ENCODE measurements at places on chromosomes 11 and 22.

GRCh38 chr11:100574894-100575769 lies 112.0 kb upstream of the ARHGAP42 start:
- no peak for DNase-seq

- peak; percentile 12 for DNase-seq
These were observed 140.8 kb downstream of the TRPC6 start for GRCh38 chr11:101442936-101443521.

DNA sequence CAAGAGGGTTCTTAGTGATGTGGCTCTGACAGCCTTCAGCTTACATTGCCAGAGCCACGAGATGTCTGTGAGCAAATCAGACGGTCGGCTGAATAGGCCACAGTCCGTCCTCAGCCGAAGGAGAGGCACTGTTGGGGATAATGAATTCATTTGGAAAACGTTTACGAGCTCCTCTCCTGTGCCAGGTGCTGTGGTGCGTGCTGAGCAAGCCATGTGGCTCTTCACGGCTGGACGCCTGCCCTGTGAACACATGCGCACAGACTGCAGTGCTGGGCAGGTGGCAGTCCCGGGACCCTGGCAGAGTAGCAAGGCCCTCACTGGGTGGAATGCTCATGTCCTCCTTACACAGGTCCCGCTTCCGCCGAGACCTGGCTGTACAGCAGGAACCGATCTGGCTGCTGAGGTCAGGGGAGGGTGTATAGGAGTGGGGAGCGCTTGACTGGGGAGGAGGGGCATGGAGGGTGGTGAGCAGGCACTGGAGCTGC lies 6.8 kb downstream of the TBC1D22A start:
- DNase-seq = no peak

- no peak for DNase-seq
These were observed 535.1 kb upstream of the CHORDC1 start for GRCh38 chr11:90757849-90758494.

DNA sequence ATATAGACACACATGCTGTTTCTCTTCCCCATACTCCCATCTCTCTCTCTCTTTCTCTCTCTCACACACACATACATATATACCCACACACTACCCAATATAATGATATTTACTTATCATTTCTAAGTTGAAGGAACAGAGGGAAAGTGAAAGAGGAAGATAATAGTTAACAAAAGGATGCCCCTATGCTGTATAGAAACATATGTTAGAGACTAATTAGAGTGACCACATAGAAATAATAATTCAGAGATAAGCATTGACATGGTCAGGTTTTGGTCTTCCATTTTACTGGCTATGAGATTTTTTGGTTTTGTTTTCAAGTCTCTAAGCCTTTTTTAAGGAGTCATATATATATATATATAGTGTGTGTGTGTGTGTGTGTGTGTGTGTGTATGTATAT lies 445.7 kb upstream of the CHORDC1 start:
- DNase-seq = no peak

- DNase-seq = peak; percentile 62
These were observed 38.0 kb downstream of the EXT2 start for GRCh38 chr11:44133335-44133946.

GRCh38 chr11:64456509-64457320 lies 97.8 kb downstream of the RPS6KA4 start:
- DNase-seq = no peak

- no peak for DNase-seq
These were observed 497.8 kb downstream of the MN1 start for GRCh38 chr22:27303718-27304117.

DNA sequence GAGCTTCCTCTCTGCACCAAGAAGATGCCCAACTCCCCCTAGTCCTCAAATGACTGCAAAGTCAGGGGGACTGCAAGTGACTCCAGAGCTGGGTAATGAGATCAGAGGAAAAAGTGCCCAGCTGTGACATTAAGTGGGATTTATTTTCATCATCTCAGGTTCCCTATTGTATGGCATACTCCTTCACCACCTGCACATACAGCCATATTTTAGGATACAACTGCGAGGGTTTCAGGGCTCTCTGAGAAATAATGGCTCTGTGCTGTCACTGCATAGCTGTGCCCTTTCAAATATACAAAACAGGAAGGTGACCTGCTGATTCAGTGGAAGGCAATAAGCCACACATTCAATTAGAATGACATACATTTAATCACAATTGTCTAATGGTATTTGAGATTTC lies 45.6 kb upstream of the PLET1 start:
- no peak for DNase-seq

GRCh38 chr11:117315285-117316196 lies 515 bp downstream of the BACE1 start:
- no peak for DNase-seq

DNA sequence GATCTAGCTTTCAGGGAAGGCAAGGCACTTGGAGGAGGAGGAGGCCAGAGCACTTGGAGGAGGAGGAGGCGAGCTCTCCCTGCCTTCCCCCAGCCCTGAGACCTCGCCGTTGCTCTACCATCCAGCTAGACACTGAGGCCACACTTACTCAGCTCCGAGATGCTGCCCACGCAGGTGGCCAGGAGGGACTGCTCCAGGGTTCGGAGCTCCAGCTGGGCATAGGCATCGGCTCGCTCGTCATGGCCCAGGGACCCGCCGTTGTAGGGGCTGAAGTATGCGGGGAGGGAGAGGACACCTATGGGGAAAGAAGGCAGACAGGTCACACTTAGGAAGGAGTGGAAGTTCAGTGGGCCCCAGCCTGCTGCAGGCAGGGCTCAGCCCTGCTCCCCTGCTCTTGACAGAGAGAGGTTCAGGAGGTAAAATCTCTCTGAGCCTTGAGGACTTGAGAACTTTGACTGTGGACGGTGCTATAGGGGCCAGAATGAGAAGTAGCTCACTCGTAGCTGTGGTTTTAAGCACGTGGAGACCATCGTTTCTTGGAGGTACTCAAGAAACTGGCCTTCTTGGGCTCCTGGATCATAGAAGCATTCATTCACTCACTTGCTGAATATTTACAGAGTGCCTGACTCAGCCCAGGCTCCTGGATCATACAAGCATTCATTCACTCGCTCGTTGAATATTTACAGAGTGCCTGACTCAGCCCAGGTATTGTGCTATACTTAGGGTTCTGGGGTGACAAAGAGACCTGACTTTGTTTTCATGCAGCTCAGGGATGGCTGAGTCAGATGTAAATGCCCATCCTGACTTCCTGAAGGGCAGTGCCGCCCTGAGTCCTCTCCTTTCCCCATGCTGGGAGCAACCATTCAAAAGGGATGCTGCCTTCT lies 99.2 kb downstream of the NAT10 start:
- DNase-seq = no peak

DNA sequence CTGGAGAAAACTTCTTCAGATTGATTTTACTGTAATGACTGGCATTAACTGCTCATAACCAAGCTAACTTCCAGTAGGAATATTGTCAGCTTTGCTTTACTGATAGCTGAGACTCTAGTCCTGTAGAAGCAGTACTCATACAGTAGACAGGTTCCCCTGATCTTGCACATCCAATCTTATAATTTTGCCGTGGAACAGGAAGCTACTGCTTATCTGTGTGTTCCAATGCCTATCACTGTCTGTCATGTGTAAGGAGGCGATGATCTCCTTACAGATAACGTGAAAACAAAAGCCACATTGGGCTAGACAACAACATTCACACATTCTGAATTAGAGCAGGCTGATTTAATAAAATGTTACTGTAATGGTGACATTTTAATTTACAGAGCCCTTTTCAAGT lies 13.2 kb downstream of the HSD17B12 start:
- DNase-seq = no peak

GRCh38 chr22:43994006-43994405 lies 30.1 kb upstream of the PARVB start:
- no peak for DNase-seq

GRCh38 chr22:29306835-29307595 lies 565 bp downstream of the GAS2L1 start:
- peak; percentile 80 for DNase-seq
